ENCODE measurements at places on chromosomes 6 and 20. TPM values are rescaled to one million over a fixed set of nuclear protein-coding genes. Genes with fewer than 3 reads are reported as not detected.

WFDC10B gene
- not detected for total RNA-seq

- no peak for DNase-seq
Measured at GRCh38 chr6:159760602-159761057, 1.2 kb upstream of the ACAT2 start.

DNA sequence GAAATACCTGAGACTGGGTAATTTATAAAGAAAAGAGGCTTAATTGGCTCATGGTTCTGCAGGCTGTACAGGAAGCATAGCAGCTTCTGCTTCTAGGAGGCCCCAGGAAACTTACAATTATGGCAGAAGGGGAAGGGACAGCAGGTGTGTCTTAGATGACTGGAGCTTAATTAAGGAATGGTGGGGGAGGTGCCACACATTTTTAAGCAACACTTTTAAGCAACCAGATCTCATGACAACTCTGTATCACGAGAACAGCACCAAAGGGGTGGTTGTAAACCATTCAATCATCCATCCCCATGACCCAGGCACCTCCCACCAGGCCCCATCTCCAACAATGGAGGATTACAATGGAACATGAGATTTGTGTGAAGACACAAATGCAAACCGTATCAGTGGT lies 26.9 kb downstream of the FIG4 start:
- DNase-seq, result no peak

RIMS4 gene
- total RNA-seq, result not detected

DNA sequence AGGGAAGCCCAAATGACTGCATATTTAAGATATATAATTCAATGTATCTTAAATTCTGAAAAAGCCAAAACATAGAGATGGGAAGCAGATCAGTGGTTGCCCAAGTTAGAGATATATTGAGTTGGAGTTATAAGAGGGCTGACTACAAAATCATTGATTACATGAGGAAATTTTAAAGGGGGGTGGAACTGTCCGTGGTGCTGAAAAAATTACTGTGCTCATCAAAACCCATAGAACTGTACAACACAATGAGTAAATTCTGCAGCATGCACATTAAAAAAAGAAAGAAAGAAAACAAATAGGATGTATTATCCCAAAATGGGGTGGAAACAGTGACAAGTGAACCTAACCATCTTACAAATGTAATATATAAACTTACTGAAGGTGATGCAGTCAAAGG lies 100.9 kb downstream of the FUT9 start:
- DNase-seq, result no peak

NUDT3 gene
- total RNA-seq, result 57.3 TPM

- DNase-seq, result no peak
Measured at GRCh38 chr6:1481286-1481685, 91.9 kb downstream of the FOXF2 start.

DNA sequence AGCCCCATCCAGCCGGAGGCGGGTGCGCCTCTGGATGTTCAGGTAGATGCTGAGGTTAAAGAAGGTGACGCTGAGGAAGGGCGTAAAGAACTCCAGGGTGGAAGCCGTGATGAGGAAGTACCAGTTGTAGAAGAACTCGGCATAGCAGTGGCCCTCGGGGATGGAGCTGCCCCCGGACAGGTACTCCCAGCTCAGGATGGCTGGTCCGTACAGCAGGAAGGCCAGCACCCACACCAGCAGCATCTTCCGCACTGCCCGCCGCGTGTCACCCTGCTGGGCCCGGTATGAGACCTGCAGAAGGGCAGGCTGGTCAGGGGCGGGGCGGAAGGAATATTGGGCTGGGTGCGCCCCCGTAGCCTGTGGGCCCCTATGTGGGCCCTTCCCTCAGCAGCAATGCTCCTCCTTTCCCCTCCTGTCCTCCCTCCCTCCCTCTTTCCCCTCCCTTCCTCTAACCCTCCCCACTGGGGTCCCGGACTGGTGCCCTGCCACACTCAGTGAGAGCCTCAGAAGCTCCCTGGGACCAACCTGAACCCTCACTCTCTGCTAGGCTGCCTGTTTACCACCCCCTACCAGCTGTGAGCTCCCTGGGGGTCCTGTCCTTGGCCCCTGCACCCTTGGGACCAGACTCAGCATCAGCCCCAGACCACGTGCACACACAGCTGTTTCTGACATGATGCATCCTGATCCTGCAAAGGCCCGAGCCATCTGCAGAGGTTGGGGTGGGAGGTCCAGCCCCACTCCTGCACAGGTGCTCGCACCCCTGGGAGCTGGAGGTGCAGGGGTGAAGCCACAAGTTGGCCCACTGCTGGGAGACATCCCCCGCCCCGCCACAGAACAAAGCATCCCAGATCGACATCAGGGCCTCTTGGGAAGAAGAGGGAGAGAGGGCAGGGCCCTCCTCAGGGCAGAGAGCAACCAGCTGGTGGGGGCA lies 3.2 kb downstream of the HRH3 start:
- DNase-seq, result no peak

DNA sequence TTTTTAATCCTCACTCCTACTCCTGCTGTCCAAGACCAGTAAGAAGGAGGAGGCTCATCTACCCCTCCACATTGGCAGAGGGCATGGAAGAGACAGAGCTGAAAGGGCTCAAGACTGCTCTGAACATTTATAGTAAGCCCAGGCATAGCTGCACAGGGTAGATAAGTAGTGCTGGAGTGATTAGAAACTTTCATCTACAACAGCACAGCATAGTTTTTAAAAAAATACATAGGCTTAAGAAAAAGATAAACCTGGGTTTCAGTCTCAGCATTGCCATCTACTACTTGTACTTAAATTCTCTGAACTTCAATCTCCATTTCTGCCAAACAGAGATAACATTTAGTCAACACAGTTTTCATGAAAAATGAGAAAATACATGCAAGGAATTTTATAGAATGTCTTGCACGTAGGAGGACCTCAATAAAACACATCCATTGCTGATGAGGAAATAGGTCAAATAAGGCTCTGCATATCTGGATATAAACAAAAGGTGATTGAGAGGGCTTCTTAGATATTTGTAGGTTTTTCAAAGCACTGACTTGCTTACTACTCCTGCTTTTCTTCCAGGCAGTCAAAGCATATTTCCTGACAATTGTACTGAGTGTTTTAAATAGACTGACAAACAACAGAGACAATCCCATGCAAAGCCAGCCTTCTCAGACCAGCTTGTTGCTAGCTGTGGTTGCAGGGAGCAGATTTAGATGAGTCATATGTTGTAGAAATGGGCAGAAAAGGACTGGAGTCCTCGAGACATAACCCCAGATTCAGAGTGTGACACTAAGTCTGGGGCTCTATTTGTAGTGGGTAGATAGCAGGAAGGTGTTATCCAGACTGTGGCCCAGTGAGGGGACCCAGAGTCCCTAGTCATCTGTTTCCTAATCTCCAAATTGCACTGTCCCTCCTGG lies 107.4 kb upstream of the TAB2 start:
- DNase-seq, result no peak

FNDC11 gene
- 0.23 TPM for total RNA-seq

DNA sequence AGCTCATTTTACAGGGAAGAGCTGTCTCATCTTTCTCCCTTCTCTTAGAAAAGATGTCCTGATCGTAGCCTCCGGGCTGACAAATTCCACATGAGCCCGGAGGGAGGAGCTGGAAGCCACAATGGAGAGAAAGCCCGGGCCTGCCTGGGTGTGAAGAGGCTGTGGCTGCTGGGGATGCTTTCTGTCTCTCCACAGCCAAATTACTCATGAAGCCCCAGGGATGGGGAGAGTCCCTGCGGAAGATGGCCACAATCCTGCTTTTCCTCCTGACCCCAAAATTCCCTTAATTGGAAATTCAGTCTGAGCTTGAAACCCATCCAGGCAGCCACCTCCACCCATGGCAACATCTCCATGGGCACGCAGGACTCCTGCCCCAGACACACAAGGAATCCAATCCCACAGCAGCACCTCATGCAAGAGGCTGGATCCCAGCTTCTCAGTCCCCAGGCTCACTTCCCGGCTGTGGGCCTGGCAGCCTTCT lies 32.4 kb downstream of the JPH2 start:
- DNase-seq, result no peak

BEND6 gene
- total RNA-seq, result 0.25 TPM

B3GAT2 gene
- total RNA-seq, result not detected

C6orf15 gene
- total RNA-seq, result not detected

- no peak for DNase-seq
Measured at GRCh38 chr6:106069478-106069877, 16.7 kb upstream of the PRDM1 start.

DNA sequence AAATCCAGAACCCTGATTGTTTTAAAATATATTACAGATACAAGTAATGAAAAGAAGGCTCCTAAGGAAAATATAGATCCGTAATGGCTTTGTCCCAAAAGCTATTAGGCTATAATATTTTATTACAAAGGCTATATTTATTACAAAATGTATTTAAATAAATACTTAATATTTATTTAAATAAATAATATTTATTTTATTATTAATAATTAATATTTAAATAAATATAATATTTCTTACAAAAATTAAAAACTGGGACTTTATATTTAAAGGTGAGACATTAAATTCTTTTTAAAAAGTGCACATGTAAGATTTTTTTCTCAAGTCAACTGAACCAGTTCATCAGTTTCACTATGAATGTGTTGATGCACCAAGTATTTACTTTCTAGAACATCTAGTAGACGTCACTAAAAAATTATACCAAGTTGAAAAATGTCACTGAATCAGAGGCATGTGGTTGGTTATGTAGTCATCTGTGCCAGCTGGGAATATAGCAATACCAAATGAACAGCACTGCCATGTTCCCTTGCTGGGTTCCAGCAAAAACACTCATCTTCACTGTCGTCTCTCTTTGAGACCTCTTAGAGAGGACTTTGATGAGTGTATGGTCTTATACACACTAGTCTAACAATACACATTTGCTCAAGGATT lies 278.9 kb downstream of the ESR1 start:
- DNase-seq, result no peak

SLC22A2 gene
- total RNA-seq, result not detected

TPBG gene
- 2.8 TPM for total RNA-seq

GRCh38 chr6:35034411-35035191 lies 106.5 kb downstream of the TCP11 start:
- DNase-seq, result peak; percentile 63

- peak; percentile 89 for DNase-seq
Measured at GRCh38 chr6:130018292-130018743, at the start of gene L3MBTL3. Gene L3MBTL3, plus strand, starts transcription at chr6:130018581. Its CDS starts 24,119 bp downstream, at chr6:130042700.

HLA-DMB gene
- total RNA-seq, result 3.5 TPM

- no peak for DNase-seq
Measured at GRCh38 chr6:112983713-112984261, 636.7 kb downstream of the RFPL4B start.

SIRPA gene
- total RNA-seq, result 26.8 TPM

ADGRF5 gene
- total RNA-seq, result 36.6 TPM

- DNase-seq, result no peak
Measured at GRCh38 chr6:36353411-36353915, 16.8 kb upstream of the BNIP5 start.

- no peak for DNase-seq
Measured at GRCh38 chr6:4180652-4181255, 45.4 kb upstream of the ECI2 start.

DNA sequence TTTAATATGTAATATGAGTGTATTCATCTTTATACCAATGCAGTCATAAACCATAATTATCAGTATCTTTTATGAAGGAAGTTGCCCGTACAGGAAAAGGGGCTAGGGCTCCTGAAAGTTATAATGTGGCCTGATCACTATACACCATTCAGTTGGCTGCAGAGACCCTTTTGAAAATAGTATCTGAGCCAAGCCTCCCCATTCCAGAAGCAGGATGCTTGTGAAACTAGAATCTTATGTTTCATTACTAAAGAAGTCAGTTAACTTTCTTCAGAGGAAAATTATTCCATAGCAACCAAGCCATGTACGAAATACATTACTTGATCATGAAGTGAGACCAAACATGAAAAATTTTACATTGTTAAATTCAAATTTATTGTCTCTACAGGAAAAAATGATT lies 251.5 kb upstream of the TCF21 start:
- DNase-seq, result no peak

PLG gene
- total RNA-seq, result not detected

DNA sequence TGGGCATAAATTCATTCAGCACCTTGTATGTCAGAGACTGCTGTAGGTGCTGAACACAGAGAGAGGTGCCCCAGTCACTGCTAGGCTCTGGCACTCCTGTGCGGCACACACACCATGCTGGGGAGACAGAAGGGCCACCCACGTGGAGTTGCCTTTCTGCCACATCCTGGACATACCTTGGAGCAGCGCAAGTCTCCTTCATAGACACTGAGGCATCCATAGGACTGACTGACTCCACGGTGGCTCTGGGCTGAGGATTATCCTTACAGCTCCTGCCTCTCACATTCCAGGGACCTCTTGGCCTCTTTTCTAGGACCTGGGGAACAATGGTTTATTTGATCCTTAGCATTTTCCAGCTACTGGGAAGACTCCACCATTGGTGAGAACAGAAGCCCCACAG lies 26.0 kb upstream of the SLC22A23 start:
- DNase-seq, result no peak

DNA sequence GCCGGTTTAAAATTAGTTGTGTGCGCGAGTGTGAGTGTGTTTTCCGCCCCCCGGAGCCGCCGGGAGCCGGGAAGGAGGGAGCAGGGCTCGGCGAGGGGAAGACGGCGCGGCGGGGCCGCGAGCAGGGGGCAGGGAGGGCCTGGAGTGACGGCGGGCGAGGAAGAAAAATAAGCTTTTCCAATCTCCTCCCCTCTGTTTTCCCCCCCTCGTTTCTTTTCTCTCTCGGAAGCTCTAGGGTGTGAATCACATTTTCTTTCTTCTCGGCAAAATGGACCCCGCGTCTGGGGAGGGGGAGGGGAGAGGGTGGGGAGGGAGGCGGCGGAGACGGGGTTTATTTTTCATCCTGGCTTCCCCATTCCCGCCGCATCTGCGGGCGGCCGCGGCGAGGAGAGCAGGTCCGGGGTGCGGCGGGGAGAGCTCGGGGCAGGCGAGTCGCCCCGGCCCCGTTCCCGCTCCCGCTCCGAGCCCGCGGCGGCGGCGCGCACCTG lies 881 bp downstream of the BICRAL start:
- peak; percentile 86 for DNase-seq

DNA sequence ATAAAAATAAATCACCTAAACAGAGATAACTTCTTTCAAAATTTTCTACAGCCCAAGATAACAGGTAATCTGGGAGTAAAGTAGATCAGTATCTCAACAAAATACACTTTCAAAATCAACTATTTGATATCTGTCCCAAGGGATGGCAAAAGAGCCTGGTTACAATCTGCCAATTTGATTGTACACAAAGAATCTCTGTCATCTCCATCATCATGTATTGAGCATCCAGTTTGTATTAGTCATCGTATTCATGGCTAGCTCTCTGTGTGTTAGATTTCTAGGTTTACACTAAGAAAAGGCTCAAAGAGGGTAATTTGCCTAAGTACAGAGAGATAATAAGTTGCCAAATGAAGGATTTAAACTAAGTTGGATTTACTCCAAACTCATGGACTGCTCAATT lies 329.0 kb upstream of the NRSN1 start:
- no peak for DNase-seq

Data from heart left ventricle (tissue), 16 donors.